Activated B cell treated with CpG ODN at 0.5 μM for 24 hours (primary cell): ENCODE measurements at places on chromosomes 7 and 10. TPM values are rescaled to one million over a fixed set of nuclear protein-coding genes. Genes with fewer than 3 reads are reported as not detected.
A peak's percentile ranks its signal among the peaks of the same experiment; 100 is the strongest.

Gene MCU
- 13.8 and 15.5 TPM in 2 replicates for total RNA-seq

- no peaks in the 10 kb centered on the region for H3K4me1 ChIP-seq
- H3K27me3 ChIP-seq: no peaks in the 10 kb centered on the region
Observed at GRCh38 chr7:69388452-69389137, 209.7 kb upstream of the AUTS2 start.

- no peak for DNase-seq
- peak overlapping the region; percentile 87 for H3K4me3 ChIP-seq
- peaks cover 52% of the 10 kb centered on the region for H3K27me3 ChIP-seq
- H3K27ac ChIP-seq: no peak overlapping the region
- H3K36me3 ChIP-seq: no peaks in the 10 kb centered on the region
Observed at GRCh38 chr10:44864051-44864450, 47.1 kb upstream of the TMEM72 start.

Gene CELF2
- 78.9 and 89.2 TPM in 2 replicates for total RNA-seq

Gene TUBAL3
- not detected in 2 replicates for total RNA-seq

DNA sequence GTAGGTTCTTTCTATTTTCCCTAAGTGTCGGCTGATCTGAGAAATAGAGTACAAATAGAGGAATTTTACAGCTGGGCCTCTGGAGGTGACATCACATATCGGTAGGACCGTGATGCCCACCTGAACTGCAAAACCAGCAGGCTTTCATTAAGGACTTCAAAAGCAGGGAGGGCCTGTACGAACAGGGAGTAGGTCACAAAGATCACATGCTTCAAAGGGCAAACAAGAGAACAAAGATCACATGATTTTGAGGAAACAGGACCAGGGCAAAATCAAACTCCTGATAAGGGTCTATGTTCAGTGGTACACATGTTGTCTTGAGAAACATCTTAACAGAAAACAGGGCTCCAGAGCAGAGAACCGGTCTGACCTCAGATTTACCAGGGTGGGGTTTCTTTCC is 88.9 kb downstream of the CNNM2 start:
- H3K4me3 ChIP-seq: no peak overlapping the region
- H3K27me3 ChIP-seq: no peaks in the 10 kb centered on the region
- DNase-seq: no peak
- H3K36me3 ChIP-seq: peaks cover 11% of the 10 kb centered on the region
- no peaks in the 10 kb centered on the region for H3K4me1 ChIP-seq

GRCh38 chr7:47818796-47819606 is 129.3 kb downstream of the PKD1L1 start:
- no peak overlapping the region for H3K4me3 ChIP-seq
- H3K36me3 ChIP-seq: no peaks in the 10 kb centered on the region
- no peaks in the 10 kb centered on the region for H3K27me3 ChIP-seq
- no peak for DNase-seq

DNA sequence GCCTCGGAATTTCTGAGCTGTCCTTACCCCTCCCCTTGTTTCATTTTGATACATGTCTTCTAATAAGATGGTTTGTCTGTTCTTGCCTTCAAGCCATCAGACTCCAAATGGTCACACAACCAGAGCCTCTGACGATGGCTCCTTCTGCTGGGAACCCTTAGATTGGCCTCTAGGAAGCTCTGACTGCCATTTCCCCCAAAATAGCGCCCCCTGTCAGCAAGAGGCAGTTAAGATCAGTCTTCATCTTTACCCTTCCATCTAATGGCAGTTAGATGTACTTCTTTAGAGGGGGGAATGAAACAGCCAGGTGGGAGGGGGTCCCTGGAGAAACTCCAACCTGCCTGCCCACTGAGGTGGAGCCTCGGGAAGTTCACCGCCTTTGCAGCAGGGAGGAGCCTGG is 85.8 kb upstream of the GPR22 start:
- H3K36me3 ChIP-seq: peaks cover 6% of the 10 kb centered on the region
- no peak overlapping the region for H3K4me3 ChIP-seq
- H3K27me3 ChIP-seq: no peaks in the 10 kb centered on the region

Gene DDX50
- 36.3 and 41.7 TPM in 2 replicates for total RNA-seq

DNA sequence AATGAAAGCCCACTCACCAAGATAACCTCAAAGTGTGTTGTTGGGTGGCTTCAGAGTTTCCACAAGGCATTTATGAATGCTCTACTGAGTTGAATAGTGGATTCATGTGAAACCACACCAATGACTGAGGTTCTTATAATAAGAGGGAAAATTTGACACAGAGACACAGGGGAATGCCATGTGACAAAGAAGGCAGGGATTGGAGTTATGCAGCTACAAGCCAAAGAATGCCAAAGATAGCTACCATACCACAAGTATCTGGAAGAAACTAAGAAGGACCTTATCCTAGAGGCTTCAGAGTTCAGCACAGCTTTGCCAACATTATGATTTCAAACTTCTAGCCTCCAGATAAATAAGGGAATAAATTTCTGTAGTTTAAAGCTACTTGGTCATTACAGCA is 68.0 kb upstream of the PCDH15 start:
- H3K27ac ChIP-seq: no peak overlapping the region
- no peaks in the 10 kb centered on the region for H3K36me3 ChIP-seq
- H3K4me1 ChIP-seq: no peaks in the 10 kb centered on the region
- H3K27me3 ChIP-seq: no peaks in the 10 kb centered on the region
- no peak for DNase-seq

DNA sequence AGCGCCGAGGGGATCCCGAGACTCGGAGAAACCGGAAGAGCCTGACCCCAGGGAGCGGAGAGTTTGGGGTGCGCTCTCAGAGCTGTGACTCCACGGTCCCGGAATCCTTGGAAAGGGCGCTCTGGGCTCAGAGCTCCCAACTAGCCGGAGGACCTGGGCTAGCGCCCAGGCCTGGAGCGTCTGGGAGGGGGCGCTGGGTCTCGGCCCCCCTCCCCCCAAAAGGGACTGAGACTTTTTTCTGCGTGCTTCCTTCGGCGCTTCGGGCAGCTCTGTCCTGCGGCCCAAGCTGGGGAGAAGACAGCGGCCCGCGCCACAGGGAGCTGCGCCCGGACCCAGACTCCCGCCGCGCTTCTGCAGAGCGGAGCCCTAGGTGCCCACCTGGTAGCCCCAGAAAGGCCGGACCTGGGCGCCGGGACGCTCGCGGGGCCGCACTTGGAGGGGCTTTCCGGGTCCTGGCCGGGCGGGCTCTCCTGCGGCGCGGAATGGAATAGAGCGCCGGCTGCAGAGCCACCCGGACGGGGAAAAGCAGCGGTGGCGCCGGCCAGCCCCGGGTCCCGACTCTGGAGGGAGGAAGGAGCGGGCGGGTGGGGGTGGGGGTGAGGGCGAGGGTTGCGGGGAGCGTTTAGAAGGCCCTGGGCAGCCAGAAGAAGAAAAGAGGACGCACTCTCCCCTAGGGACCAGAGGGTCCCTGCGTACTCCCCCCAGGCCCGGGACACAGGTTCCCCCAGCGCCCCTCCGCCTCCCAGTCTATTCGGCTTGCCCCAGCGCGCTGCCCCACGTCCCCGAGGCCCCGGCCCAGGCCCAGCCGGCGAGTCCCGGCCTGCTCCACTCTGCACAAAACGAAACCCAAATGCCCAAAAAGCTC is 4.7 kb downstream of the ZNF503 start:
- H3K4me3 ChIP-seq: no peak overlapping the region
- H3K27me3 ChIP-seq: peaks cover 42% of the 10 kb centered on the region
- H3K27ac ChIP-seq: no peak overlapping the region
- peaks cover 13% of the 10 kb centered on the region for H3K4me1 ChIP-seq
- DNase-seq: no peak

DNA sequence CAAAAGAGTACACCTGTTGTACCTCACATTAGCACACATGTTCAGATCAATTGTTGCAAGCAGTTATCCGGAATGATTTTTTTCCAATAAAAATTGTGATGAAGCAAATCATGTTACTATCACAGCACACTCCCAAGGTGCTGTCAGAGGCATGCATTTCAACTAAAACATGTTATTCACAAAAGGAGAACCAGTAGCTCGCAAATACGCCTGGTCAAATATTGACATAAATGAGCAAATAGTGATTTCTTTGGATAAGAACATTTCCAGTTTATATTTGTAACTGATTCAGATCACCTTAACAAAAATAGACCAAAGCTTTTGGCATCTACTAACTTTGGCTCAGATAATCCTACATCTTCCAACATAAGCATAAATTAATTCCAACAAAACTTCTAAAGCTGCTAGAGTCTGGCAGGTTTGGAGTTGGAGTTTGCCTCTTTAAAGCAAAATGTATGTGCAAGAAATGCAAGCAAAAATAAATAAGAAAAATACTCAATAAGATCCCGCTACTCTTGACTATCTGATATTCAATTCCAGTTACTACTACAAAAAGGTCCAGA is 208.0 kb downstream of the SFMBT2 start:
- DNase-seq: no peak
- H3K27me3 ChIP-seq: no peaks in the 10 kb centered on the region
- peaks cover 50% of the 10 kb centered on the region for H3K36me3 ChIP-seq
- no peaks in the 10 kb centered on the region for H3K4me1 ChIP-seq
- no peak overlapping the region for H3K4me3 ChIP-seq

DNA sequence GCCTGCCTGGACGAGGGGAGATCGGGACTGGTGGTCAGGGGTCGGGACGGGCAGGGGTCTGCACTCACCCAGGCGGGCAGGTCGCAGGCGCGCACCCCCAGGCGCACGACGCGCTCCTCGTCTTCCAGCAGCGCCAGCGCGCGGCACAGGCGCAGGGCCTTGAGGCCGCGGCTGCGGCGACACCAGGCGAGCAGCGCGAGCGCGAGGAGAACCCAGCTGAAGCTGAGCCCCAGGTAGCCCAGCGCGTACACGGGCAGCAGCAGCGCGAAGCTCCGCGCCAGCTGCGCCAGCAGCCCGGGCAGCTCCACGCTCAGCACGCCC is 328 bp downstream of the ESYT2 start:
- H3K27me3 ChIP-seq: no peaks in the 10 kb centered on the region
- H3K4me1 ChIP-seq: peaks cover 29% of the 10 kb centered on the region
- H3K4me3 ChIP-seq: peak overlapping the region; percentile 86
- DNase-seq: no peak
- H3K27ac ChIP-seq: peak overlapping the region; percentile 83

Gene PRF1
- total RNA-seq: 0.53 and 0.61 TPM in 2 replicates

GRCh38 chr7:74338366-74339108 is 49.3 kb downstream of the CLIP2 start:
- H3K36me3 ChIP-seq: peaks cover 31% of the 10 kb centered on the region
- DNase-seq: no peak
- no peak overlapping the region for H3K27ac ChIP-seq
- no peak overlapping the region for H3K4me3 ChIP-seq

- no peaks in the 10 kb centered on the region for H3K27me3 ChIP-seq
- H3K4me1 ChIP-seq: peaks cover 11% of the 10 kb centered on the region
- no peaks in the 10 kb centered on the region for H3K36me3 ChIP-seq
- no peak overlapping the region for H3K27ac ChIP-seq
- DNase-seq: no peak
Observed at GRCh38 chr7:111074748-111075146, 16.2 kb upstream of the LRRN3 start.

Gene PLA2G12B
- total RNA-seq: not detected in 2 replicates

DNA sequence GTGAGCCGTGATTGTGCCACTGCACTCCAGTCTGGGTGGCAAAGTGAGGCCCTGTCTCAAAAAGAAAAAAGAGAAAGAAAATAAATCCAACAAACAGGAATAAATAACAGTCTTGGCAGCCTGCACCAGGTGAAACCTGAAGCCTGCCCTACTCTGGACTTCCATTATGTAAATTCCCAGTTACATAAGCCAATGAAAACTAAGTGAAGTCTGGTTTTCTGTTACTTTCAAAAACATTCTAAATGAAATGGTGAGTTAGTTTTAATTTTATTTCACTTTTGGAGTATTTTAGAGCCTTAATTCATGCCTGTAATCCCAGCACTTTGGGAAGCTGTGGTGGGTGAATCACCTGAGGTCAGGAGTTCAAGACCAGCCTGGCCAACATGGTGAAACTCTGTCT is 22.5 kb upstream of the HIBADH start:
- H3K27me3 ChIP-seq: no peaks in the 10 kb centered on the region
- peaks cover 3% of the 10 kb centered on the region for H3K4me1 ChIP-seq
- no peak for DNase-seq

DNA sequence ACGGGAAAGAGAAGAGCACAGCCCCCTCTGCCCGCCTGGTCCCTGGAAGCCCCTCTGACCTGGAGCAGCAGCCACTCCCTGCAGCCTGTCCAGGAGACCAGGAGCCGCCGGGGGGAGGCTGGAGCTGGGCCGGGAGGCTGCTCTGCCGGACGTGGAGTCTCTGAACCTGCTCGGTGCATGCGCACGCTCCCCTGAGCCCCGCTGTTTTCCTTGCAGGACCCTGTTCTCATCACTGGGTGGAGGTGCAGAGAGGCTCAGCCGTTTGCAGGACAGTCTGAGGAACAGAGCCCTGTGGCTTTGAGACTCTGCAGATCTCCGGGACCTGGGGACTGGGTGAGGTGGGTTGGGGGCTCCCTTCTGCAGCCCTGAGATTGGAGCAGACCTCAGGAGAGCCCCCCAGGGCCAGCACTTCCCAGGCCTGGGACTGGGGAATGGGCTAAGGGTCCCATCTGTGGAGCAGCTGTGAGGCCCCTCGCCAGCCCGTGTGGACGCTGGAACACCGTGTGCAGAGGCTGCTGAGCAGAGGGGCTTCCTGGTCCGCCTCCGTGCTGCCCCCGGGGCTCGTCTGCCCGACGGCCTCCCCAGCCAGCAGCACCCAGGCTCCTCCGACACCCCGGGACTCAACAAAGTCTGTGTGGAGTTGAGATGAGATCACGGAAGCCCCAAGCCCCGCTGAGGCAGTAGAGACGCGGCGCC is 48.5 kb upstream of the ADGRA1 start:
- H3K27ac ChIP-seq: no peak overlapping the region
- no peak overlapping the region for H3K4me3 ChIP-seq
- H3K27me3 ChIP-seq: no peaks in the 10 kb centered on the region
- H3K4me1 ChIP-seq: no peaks in the 10 kb centered on the region
- DNase-seq: no peak

Gene GTPBP10
- total RNA-seq: 28.8 and 29.5 TPM in 2 replicates

- no peak overlapping the region for H3K4me3 ChIP-seq
- no peak for DNase-seq
- no peak overlapping the region for H3K27ac ChIP-seq
- no peaks in the 10 kb centered on the region for H3K36me3 ChIP-seq
- peaks cover 22% of the 10 kb centered on the region for H3K27me3 ChIP-seq
- no peaks in the 10 kb centered on the region for H3K4me1 ChIP-seq
Observed at GRCh38 chr7:140594131-140594691, 46.4 kb downstream of the DENND2A start.

DNA sequence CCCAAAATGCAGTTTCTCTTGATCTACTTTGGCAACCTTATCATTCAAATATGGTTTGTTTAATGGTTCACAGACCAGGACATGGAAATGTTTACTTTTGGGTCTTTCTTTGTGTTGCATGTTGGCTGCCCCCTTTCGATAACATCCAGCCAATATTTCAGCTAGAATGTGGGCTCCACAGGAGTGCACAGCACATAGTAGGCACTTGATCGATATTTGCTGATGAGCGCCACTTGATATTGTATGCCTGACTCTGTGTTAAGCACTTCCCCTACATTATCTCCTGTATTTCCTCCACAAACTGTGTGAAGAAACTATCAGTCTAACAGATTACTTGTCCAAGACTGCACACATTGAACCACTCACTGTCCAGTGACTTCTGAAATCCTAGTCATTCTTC is 60.2 kb downstream of the SMURF1 start:
- no peak for DNase-seq
- no peaks in the 10 kb centered on the region for H3K27me3 ChIP-seq
- H3K4me1 ChIP-seq: peaks cover 31% of the 10 kb centered on the region
- H3K27ac ChIP-seq: no peak overlapping the region
- no peak overlapping the region for H3K4me3 ChIP-seq

GRCh38 chr10:101000127-101000914 is 713 bp downstream of the LZTS2 start:
- peak overlapping the region; percentile 63 for H3K4me3 ChIP-seq
- H3K27ac ChIP-seq: no peak overlapping the region
- DNase-seq: no peak
- H3K27me3 ChIP-seq: no peaks in the 10 kb centered on the region
- peaks cover 30% of the 10 kb centered on the region for H3K4me1 ChIP-seq

Gene KDM7A
- total RNA-seq: 13.8 and 15.5 TPM in 2 replicates

Gene OR13A1
- 0.34 and 0.53 TPM in 2 replicates for total RNA-seq
